ENCODE measurements at places on chromosomes 7 and 10.

- DNase-seq, result no peak
Observed at GRCh38 chr7:23966941-23967340, 256.9 kb downstream of the STK31 start.

DNA sequence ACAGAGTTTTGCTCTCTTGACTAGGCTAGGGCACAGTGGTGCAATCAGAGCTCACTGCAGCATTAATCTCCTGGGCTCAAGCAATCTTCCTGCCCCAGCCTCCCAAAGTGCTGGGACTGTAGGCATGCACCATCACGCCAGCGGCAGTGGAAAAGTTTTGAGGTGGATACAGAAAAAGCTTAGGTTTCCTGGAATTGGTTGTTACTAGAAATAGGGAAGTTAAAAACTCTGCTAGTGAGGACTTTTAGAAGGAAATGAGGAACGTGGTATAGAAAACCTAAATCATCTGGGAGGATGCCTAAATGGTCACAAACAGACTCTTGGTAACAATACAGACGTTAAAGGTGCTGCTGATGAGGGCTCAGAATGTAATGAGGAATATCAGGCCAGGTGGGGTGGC, 10.9 kb upstream of the SNX8 start:
- DNase-seq, result no peak

DNA sequence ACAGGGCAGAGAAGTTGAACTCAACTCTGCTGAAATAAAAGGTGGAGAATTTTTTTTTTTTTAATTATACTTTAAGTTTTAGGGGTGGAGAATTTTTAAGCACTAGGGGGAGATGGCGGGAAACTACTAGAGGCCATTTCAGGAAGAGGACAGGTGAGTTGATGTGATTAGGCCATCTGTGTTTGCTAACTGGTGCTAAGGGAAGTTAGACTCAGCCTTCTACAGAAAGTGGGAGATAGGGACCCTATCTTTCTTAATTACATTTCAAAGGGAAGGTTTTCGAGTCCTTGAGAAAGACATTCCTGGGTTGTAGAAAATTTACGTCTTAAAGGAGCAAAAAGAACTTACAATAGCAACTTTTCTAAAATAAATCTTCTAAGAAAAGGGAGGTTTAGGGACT, 124.8 kb downstream of the LHFPL3 start:
- no peak for DNase-seq

DNA sequence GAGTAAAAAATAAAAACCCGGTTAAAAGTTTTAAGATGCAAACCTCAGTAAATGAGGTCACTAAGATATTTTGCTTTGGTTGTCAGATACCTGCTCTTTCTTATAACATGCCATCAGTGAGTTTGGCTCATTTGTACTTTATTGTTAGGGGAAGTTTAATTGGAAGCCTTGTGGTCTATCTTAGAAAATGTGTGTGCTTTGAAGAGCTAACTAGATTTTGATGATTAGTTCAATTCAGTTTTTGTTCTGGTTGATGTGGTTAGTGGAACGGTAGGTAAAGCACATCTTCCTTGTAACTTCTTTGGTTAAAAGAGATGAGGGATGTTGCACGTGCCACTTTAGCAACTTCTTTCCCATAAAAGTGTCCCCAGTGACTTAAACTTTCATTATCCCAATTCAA, 353.4 kb upstream of the GALNT17 start:
- DNase-seq, result no peak

GRCh38 chr7:507623-508300, 11.9 kb downstream of the PDGFA start:
- DNase-seq, result no peak

- DNase-seq, result peak; percentile 14
Observed at GRCh38 chr7:12583176-12583575, 12.7 kb downstream of the SCIN start.

GRCh38 chr7:137867289-137867688, 20.5 kb upstream of the DGKI start:
- no peak for DNase-seq

DNA sequence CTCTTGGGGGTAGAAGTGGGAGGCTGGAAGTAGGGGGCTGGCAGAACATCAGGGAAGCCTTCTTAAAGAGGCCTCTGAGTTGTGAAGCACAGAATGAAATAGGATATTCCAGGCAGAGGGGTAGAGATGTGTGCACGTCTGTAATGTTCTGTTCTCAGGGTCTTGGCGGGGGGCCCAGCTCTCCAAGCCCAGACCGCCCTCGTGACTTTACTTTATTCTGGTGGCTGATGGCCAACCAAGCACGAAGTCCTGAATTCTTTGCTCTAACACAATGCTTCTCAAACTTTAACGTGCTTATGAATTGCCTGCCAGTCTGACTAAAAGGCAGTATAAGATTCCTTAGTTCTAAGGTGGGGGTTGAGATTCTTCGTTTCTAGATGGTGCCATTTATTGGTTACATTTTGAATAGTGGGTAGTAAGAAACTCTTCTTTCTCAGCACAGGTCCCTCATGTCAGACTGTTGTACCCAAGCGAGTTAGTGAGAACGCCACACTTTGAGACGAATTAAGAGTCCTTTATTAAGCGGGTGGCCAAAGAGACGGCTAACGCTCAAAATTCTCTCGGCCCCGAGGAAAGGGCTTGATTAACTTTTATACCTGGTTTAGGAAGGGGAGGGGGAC, 8.2 kb downstream of the PRXL2A start:
- DNase-seq, result no peak

- no peak for DNase-seq
Observed at GRCh38 chr10:16386855-16387254, 50.0 kb upstream of the PTER start.

DNA sequence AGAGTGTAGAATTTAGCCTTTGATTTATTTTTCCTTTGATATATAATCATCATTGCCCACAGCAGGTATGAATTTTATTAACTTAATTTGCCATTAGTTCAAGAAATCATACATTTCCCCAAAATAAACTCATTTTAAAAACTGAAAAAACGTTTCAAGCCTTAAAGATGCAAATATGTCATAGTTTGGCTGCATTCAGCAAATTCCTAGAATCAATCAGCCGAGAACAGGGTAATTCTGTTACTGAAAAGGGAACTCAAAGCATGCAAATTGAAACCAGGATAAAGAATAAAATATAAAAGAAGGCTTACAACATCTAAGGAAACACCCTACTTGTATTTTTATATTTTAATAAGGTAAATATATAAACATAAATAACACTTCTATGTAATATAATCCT, 233.8 kb upstream of the PRKCQ start:
- no peak for DNase-seq

DNA sequence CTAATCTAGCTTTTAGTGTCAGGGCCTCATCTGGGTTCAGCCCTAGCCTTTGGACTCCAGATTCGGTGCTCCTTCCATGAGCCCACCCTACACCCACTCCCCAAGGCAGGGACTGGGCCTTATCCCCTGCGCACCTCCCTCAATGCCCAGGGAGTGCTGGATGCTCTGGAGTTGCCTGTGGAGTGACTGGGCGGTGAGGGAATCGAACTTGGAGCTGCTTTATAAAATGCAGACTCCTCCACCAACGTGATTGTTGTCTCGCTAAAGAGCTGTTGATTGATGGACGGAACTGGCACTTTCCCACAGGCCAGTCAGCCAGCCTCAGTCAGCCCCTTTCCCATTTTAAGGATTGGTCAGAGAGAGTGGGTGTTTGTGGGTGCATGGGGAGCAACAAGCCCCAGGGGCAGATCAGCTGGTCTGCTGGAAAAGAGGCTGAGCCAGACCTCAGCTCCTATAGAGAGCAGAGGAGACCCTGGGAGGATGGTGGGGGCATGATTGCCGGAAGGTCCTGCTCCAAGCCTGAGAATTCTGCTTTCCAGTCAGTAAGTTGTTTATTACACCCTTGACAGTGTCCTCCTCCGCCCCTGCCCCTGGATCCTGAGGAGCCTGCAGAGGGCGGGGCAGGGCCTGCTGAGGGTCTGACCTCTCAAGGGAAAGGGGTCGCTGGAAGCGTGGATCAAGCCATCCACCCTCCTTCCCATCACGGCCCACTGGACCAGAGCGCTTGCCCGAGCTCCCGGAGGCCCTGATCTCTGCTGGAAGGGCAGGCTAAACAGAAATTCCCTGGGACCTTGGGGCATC, 16.7 kb downstream of the UNC5B start:
- DNase-seq, result no peak

GRCh38 chr10:22635650-22636049, 78.7 kb downstream of the PIP4K2A start:
- DNase-seq, result no peak

GRCh38 chr7:1095621-1096155, 7.8 kb downstream of the GPER1 start:
- no peak for DNase-seq

- DNase-seq, result no peak
Observed at GRCh38 chr7:88155756-88156155, 64.1 kb downstream of the SRI start.

DNA sequence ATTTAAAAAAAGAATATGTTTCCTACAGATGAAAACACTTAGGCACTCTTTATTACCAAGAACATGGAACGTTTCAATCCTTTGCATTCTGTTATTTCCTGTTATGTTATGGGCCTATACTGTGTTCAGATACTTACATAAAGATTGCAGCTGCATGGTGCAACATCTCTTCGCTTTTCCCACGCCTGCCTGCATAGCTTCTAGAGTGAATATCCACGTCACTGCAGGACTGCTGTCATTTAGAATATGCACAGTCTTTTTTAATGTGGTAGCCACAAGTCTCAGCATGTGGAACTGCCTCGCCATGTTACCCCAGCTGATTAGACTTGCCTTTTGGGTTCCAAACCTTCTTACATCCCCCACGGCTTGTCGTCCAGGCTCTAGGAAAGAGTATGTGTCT, 69.6 kb upstream of the GATA3 start:
- DNase-seq, result no peak

- DNase-seq, result no peak
Observed at GRCh38 chr7:140016540-140016939, 46.2 kb downstream of the PARP12 start.

DNA sequence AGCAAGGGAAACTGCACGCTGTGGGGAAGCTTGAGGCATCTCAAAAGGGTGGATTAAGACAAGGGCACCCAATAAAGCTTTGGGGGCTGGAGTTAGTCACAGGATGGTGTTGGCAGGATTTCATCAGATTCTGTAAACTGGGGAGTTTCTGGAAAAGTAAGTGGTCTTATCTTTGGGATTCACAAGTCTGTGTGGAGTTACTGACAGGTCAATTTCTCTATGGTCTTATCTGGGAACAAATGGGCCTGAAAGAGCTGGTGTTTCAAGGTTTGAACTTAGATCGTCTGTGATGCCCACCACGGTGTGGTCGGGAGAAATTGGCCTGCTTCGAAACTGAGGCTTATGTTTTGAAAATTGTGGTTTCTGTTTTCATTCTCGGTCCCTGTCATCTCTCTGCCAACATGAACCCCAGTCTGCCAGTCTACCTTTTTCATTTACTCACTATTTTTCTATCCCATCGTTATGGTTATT, 23.8 kb upstream of the AOAH start:
- no peak for DNase-seq

- peak; percentile 88 for DNase-seq
Observed at GRCh38 chr7:33185786-33186185, 56.4 kb downstream of the BBS9 start.

- no peak for DNase-seq
Observed at GRCh38 chr10:71756311-71757191, 16.8 kb downstream of the VSIR start.

- DNase-seq, result no peak
Observed at GRCh38 chr7:73685311-73685710, 1.9 kb downstream of the BUD23 start.

GRCh38 chr10:1368842-1369171, 312.6 kb downstream of the WDR37 start:
- peak; percentile 73 for DNase-seq

GRCh38 chr10:43114088-43114742, 24.0 kb upstream of the CSGALNACT2 start:
- no peak for DNase-seq

- peak; percentile 67 for DNase-seq
Observed at GRCh38 chr7:80453699-80454340, 58.0 kb downstream of the GNAT3 start.
